ENCODE measurements at places on chromosomes 13 and 19. TPM values are rescaled to one million over a fixed set of nuclear protein-coding genes. Genes with fewer than 3 reads are reported as not detected.

Gene AMER2
- 1.5 TPM for total RNA-seq

Gene CEACAM1
- total RNA-seq: 0.44 TPM

Gene ZNF418
- total RNA-seq: 25.4 TPM

Gene STARD13
- total RNA-seq: 36.4 TPM

Gene TNNI3
- total RNA-seq: 3.3 TPM

Gene CLEC11A
- 4.0 TPM for total RNA-seq

Gene DZIP1
- total RNA-seq: 18.1 TPM

Gene ZNF837
- 2.0 TPM for total RNA-seq

Gene ZNF610
- 11.6 TPM for total RNA-seq

Gene ALKBH6
- total RNA-seq: 29.5 TPM

Gene SLC25A23
- total RNA-seq: 30.2 TPM

Gene CACNA1A
- 190 TPM for total RNA-seq

All from glutamatergic neuron (in vitro differentiated cells).